ACHN (cell line): ENCODE measurements at places on chromosomes 2 and 18.
A peak's percentile ranks its signal among the peaks of the same experiment; 100 is the strongest.

DNA sequence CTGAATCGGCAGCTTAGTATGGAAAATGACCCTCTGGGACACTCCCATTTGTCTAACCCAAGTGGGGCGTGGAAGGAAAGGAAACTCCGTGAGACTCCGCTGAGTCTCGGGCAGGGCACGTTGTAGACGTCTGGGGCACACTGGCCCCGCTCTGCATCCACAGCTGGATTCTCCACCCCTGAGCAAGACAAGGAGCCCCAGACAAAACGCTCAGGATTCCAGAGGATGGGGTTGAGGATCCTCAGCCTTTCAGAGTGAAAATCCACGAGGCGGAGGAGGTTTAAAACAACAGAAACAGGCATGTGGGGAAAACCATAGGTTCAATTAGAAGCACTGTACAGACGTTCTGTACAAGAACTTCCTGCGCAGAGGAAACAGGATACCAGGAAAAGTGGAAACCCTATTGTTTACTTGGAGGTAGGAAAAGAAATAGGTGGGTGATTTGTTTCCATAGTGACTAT lies 124.9 kb upstream of the ZNF236 start:
- no peak for DNase-seq

GRCh38 chr2:224208443-224208842 lies 169.4 kb upstream of the SERPINE2 start:
- DNase-seq = no peak

DNA sequence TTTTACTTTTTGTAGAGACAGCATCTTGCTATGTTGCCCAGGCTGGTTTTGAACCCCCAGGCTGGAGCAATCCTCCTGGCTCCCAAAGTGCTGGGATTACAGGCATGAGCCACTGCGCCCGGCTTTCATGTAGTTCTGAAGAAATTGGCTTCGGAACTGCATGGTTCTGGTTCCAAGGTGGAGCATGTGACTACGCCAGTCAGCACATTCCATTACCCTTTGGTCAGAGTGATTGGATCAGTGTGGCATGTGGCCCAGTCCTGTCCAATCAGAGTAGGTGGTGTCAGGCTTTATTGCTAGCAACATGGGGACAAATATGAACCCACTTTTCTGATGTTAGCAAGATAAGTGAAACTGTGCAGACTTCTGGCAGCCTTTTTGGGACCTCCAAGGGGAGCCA lies 16.3 kb upstream of the ATOH8 start:
- peak; percentile 43 for DNase-seq

- no peak for DNase-seq
These were observed 718.7 kb upstream of the GCFC2 start for GRCh38 chr2:76429374-76429773.

GRCh38 chr2:164661349-164661748 lies 40.1 kb upstream of the GRB14 start:
- no peak for DNase-seq
